ENCODE measurements at places on chromosomes 2 and 18. TPM values are rescaled to one million over a fixed set of nuclear protein-coding genes. Genes with fewer than 3 reads are reported as not detected.

GRCh38 chr2:36294316-36294721, 61.3 kb upstream of the CRIM1 start:
- DNase-seq = no peak

PROKR1 gene
- total RNA-seq = not detected

METAP1D gene
- 3.5 TPM for total RNA-seq

OR6B2 gene
- total RNA-seq = not detected

CIB4 gene
- total RNA-seq = not detected

MAP4K3 gene
- total RNA-seq = 24.7 TPM

ABCG5 gene
- not detected for total RNA-seq

ACMSD gene
- total RNA-seq = not detected
